HepG2 (cell line): ENCODE measurements at places on chromosomes 3 and 15.
A peak's percentile ranks its signal among the peaks of the same experiment; 100 is the strongest.

DNA sequence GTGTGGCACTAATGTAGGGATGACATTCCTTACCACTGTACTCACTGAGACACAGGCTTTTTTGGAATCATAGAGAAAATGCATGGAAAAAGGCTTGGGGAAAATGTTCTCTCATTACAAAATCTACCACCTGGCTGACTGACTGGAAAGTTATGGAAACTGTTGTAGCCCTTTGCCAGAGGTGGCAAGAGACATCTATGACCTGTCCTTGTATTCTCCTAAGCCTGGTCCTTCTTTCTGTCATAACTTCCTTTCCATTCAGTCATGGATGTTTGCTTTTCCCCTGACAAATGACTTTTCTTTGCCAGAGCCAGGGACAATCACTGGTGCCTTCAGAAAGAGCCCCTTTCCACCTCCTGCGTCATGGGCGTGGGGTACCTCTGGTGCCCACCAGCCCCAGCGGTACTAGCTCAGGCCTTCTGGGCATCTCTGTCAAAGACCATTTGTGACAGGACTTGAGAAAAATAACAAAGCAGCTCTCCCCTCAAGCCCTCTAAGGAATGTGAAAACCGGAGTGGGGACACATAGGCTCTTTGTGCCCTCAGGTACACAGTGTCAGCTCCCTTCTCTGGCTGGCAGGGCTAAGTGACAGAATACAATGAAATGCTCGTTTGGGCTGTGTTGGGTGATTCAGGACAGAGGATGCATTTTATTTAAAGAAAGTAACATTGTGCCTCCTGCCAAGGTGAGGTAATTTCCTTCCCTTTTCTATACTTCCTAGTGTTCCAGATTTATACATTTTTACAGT lies 381.1 kb upstream of the RASGRP1 start:
- DNase-seq, result no peak

DNA sequence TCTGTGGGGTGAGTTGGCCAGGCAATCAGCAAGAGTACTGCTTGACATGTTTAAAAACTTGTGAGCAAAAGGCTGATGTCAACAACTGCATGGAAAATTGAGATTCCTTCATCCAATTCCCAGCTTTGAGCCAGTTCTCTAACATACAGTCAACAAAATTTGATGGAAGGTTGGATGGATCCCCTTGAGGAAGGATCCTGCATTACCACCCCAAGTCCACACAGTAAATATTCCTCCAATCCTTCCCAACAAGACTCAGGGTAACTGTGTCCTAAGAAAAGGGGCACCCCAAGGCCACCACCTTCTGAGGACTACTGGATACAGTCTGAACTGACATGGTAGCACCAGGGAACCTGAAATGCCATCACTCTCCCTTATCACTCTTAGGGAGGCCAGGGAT lies 15.1 kb downstream of the GLB1 start:
- no peak for DNase-seq

DNA sequence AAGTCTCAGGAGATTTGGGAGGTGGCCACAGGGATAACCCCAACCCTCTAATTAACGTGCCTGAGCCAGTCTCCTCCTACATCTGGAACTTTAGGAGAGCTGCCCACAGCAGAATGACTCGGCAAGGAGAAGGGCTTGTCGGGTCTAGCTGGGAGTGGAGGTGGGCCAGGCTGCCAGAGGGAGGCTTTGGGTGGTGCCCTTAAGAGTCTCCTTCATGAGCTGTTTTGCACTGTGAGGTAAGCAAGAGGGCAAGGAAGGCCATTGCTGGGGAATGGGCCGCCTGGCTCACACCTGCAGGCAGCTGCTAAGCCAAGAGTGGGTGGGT lies 3.6 kb upstream of the TNK2 start:
- DNase-seq, result no peak

GRCh38 chr3:138594935-138595610 lies 1.0 kb upstream of the CEP70 start:
- no peak for DNase-seq

- DNase-seq, result no peak
These were observed 20.2 kb downstream of the TGFBR2 start for GRCh38 chr3:30626443-30627180.

GRCh38 chr3:76300746-76301145 lies 515.4 kb upstream of the ZNF717 start:
- no peak for DNase-seq

DNA sequence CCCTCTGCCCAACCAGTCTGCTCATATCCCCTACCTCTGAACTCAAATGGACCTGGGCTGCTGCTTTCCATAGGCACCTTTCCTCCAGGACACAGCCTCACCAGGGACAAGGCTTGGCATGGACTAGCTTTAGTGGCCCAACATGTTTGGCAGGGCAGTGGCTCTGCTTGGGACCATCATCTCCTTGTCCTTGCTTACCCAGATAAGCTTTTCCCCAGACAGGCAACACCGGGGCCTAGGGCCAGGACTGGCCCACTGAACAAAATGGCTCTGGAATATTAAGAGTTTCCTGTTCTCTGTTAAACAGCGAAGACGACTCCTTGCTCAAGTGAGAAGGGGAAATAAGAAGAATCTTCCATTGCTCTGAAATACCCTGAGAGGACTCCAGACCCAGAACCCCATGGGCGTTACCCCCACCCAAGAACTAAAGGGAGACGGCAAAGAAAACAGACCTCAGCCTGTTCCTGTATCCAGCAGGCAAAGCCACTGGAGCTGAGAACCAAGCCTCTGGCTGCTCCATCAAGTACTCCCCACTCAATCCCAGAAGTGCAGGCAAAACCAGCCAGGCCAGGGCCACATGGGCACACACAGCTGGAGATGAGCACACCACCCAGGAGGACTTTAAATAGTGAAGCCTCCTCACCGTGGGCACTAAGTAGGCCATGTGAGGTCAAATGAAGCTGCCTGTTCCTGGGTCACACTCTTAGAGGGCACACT lies 45.5 kb downstream of the CTNNB1 start:
- DNase-seq, result no peak

- DNase-seq, result no peak
These were observed 442.4 kb downstream of the MCTP2 start for GRCh38 chr15:94673801-94674200.

GRCh38 chr15:88644741-88645140 lies 5.9 kb downstream of the ISG20 start:
- DNase-seq, result no peak

DNA sequence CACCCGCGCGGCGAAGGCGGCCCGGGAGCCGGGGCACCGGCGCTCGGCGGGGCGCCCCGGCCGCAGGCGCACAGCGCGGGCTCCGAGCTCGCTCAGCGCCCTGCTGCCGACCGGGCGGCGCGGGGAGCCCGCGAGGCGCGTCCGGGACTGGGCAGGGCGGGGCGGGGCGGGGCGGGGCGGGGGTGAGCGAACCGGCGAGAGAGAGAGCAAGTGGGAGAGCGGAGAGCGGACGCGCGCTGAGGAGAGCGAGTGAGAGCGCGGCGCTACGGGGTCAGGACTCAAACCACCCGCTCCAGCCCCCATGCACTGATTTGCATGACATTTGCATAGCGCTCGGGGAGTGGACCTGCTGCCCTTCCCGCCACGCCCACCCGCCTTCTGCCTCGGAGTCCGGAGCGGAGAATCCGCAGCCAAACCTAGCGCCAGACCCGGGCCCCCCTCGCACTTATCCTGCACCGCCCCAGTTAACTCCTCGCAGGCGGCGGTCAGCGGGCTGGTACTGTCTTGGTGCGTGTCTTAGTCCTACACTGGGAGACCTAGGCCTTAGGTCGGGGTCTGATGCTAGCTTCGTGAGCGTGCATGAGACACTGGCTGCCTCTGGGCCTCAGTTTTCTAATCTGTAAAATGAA lies at the start of gene MYLK:
Gene MYLK (minus strand): TSS at position 130 of the 629 bp plus-strand sequence. CDS start 90,491 bp downstream, outside the sequence.
- peak; percentile 65 for DNase-seq

GRCh38 chr3:145739926-145740325 lies 421.1 kb downstream of the PLOD2 start:
- no peak for DNase-seq

DNA sequence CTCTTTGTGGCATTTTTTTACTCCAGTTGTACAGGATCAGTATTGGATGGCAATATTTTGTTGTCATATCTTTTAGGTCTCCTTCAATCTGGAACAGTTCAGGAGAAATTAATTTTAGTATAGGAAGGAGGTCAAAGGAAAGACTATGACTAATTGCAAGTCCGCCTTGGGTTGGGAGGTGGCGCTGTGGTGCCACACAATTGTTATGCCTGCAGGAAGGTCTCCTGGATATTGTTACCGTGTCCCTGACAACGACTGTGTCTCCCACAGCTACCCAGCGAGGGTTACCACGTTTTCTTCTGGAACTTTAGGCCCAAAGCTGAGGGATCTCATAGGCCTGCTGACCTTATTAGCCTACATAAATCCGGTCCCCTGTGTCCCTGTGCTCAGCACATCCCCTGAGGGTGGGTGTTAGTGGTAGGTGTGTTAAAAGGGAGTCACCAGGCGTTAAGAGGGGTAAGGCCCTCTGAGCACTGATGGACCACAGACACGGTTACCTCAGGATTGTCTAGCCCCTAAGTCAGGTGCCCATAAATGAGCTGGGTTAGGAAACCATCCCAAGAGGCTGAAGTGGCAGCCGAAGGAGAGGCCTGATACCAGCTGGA lies 31.5 kb downstream of the KCNAB1 start:
- peak; percentile 35 for DNase-seq

DNA sequence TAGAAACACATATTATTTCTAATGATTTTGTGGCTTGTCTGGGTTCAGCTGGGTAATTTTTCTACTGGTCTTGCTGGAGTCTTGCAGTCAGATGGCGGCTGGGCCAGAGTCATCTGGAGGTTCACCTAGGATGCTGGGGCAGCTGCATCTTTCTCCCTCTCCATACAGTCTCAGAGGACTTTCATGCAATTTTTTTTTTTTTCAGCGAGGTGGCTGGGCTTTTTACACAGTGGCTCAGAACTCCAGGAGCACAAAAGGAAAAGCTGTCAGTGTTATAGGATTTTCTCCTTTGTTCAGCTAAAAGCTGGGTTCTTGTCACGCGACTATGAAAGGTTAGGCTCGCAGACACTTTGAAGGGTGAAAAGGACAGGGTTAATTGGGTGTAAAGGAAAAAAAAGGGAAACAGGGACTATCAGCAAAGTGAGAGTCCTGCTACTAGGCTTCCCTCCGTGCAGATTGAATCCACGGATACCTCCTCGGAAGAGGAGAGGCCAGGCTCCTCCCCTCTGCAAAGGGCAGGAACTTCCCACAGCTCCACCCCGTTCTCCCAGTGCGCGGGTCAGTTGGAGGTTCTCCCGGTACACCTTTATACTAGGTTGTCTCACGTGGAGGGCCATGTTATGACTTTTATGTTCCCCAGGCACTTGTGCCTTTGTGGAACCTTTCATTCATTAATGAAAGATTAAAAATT lies 44.3 kb downstream of the ADGRG7 start:
- no peak for DNase-seq

DNA sequence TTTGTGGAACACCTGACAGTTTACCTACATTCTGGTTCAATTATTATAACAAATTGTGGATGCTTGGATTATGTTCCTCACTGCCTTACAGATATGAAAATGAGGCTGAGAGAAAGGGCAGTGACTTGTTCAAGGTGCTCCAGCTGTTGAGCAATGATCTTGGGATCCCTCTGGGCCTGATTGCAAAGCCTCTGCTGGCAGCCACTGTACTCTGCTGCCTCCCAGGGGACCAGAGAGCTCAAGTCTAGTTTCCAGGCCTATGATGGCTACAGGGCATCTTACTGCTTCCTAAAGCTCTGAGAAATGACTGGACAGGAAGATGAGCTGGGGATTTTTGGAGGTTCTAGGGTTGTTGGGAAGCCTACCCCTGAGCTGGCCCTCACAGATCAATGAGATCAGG lies 2.3 kb upstream of the SHC4 start:
- no peak for DNase-seq

DNA sequence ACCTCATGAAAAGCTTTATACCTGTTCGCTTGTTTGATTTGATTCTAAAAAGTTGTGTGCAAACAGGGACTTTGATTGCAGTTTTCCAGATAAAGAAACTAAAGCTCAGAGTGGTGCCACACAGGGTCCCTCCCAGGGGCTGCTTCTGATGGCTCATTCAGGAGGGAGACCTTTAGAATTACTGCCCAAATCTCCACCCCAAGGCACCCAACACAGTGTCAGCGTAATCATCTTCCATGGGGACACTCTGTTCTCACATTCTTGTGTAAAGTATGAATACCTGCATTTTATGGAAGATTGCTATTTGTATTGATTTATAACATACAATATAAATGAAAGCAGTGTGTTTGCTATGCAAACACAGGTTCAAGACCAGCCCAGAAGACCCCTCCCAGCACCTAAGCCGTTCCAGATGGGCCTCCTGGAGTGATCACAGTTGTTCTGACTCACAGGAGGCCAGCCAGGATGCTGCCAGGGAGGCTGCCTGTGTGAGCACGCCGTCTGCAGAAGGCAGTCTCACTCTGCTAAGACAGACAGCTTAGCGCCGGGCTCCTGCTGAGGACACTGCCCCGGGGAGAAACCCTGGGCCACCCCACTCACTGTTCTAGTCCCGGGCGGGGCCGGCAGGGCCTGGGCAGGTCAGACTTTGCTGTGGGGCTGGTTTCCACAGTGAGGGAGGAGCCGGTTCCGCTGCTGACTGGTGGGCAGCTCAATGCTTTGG lies 185.6 kb downstream of the FAM43A start:
- DNase-seq, result no peak

DNA sequence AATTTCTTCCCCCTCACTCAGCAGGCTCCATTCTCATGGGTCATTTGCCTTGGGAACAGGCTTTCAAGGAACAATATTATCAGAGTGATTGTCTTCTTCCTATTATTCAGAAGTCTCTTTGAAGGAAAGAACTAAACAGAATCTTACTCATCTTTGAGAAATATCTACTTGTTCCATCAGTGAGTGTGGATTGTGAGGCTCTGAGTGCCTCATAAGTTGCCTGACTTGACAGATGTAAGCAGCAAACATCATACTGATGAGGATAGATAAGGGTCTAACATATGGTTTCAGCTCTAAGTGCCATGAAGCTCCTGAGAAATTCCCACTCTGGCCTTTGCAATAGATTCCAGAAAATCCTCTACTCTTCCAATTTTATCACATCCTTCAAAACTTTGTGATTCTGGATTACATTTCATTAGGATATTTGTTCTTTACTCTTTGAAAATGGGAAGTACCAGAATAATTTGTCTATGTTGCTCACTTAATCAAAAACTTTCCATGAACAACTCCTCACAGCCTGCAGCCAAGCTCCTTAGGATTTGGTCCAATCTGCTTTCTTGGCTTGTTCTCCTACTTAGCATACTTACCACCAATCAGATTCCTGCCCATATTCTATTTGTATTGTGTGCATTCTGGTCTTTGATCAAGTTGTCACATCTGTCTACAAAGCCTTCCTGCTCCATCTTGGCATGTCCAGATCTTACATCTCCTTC lies 120.1 kb downstream of the RPL22L1 start:
- no peak for DNase-seq

GRCh38 chr3:146493221-146493620 lies 23.9 kb upstream of the PLSCR2 start:
- no peak for DNase-seq

DNA sequence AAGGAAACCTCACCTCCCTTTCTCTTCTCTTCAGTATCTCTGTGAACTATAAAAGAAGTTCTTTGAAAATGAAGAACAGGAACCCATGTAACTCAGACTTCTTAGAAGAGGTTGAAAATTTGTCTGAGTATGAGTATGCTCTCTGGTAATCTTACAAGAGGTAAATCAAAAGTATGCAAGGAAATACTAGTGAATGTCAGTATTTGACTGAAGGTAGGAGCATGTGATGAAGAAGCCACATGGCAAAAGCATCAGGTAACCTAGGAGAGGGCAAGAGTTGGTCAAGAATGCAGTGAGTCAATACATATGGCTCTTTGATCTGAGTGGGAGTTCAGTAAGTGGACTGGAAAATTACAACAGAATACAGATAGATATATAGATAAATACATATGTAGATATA lies 133.0 kb upstream of the NECTIN3 start:
- peak; percentile 83 for DNase-seq
